T follicular helper cell (primary cell): ENCODE measurements at places on chromosomes 5 and 9.

DNA sequence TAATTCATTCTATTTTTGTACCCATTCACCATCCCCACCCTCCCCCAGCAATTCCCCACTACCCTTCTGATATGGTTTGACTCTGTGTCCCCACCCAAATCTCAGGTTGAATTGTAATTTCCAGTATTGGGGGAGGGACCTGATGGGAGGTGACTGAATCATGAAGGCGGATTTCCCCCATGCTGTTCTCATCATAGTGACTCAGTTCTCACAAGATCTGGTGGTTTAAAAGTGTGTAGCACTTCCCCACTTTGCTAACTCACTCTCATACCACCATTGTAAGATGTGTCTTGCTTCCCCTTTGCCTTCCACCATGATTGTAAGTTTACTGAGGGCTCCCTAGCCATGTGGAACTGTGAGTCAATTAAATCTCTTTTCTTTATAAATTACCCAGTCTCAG is 25.9 kb upstream of the TESK1 start:
- DNase-seq, result no peak

DNA sequence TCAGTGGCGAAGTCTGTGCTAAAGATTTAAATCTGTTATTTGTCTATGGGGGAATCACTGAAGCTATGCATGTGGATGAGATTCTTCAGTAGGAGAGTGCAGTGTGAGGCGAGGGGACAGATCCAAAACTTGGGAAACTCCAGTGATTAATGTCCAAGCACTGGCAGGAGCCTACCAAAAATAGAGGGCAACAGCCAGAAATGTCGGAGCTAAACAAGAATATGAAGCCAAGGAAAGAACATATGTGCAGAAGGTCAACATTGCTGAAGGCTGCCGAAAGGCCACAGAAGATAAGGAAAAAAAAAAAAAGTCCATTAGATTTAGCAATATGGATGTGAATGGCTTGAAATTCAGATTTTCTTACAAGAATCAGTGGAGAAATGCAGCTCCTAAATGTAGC is 61.8 kb downstream of the C6 start:
- DNase-seq, result no peak

DNA sequence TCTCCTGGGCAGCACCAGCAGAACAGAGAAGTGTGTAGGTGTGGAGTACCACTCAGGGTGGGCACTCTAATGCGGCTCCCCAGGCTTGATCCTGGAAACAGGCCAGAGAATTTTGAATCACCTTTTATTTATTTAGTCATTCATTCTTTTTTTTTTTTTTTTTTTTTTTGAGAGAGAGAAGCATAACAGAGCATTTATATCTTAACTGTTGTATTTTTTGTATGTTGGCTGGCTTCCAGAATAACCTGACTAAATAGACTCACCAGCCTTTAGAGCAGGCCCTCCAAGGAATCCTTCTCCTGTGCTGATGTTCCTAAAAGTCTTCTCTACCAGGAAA is 153.4 kb downstream of the PIK3R1 start:
- DNase-seq, result no peak

DNA sequence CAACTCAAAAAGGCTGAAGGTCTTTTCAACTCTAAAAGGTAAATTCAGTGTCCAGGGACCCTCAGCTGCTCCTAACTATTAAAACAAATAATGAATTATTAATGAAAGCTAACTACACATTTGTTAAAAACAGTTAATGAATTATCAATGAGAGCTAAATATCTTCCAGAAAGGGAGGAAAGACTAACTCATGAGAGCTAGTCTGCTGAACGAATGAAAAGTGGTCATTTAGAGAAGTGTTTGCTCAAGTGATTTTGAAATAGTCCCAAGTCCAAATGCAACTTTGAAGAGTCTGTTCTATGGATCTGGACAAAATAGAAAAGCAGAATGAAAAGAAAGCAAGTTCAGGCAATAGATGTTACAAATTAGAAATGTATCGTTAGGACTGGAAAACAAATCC is 133.9 kb upstream of the SPEF2 start:
- no peak for DNase-seq

DNA sequence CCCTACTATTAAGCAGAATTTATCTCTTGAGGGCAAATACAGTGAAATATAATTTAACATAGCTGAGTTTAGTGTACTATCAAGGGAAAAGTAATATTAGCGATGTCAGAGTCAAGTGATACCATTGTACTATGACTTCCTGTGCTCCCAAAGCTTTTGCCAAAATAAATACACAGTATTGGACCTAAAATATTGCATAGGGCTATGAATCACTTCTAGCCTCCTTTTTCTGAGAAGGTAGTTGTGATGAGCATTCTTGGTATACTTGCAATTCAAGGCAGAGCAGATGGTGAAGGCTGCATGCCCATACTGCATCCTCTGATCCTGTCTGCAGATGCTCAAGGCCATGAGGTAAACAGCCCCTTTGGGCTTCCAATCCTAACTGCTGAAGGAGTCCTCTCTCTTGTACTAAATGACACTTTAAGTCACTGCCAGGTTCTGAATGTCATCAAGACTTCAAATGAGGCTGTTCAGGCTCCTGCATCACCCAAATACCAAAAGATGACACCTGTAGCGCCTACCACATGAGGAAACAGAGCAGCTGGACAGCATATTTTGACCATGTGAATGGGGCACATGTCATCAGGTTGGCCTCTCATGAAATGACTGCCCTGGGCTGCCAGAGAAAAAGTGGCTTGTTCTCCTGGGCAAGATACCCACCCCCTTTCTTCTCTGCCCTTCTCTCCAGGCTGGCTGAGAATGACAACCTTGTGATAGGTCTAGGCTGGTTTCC is 29.7 kb upstream of the PPP2CA start:
- no peak for DNase-seq

DNA sequence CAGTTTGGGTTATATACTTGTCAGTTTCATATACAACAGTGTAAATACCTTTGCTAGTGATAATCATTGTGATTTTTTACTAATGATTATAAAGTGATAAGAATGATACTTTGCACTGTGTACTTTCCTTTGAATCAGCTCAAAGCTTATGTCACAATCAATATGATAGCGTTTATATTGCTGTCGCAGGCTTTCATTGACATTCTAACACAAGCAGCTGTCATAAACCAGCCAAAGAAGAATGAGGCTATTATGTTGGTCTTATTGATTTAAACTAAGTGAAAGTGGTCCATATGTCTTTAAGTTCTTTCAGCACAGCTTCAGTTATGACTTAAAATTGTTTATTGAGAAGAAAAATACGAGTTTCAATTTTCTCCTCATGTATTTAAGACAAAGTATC is 272.7 kb upstream of the RGMB start:
- no peak for DNase-seq

DNA sequence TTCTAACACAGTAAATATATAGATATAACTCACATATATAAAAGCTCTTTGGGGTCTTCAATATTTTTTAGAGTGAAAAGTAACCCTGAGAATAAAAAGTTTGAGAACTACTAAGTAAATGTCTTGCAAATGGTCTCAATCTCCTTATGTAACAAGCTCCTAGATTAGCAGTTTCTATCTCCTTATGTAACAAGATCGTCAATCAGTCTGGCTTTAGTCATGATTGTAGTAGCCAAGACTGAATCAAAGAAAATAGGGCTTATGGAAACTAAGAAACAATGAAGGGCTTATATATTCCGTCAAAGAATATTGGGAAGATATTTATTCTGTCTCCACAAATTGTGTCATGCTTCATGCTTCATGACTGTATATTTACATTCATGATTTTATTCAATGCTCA is 22.4 kb upstream of the FREM1 start:
- no peak for DNase-seq
